Heart left ventricle (tissue), 16 donors: ENCODE measurements at places on chromosomes 7 and 10.
A peak's percentile ranks its signal among the peaks of the same experiment; 100 is the strongest.

DNA sequence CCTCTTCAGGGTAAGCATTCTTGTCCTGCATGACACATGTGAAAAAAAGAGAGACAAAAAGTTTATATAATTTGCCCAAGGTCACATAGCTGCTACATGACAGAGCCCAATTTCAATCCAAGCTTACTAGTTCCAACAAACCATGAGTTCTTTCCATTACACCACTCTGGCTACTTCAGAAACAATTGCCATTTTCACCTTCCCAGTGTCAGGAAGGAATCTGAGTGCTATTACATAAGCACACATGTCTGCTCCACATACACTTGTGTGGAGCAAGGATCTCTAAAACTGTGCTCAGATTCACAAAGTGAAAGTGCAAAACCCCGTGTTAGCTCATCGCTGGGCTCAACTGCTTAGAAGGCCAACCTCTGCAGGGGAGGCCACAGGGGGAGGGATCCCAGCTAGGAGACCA lies 356.2 kb upstream of the NFE2L3 start:
- DNase-seq, result no peak

DNA sequence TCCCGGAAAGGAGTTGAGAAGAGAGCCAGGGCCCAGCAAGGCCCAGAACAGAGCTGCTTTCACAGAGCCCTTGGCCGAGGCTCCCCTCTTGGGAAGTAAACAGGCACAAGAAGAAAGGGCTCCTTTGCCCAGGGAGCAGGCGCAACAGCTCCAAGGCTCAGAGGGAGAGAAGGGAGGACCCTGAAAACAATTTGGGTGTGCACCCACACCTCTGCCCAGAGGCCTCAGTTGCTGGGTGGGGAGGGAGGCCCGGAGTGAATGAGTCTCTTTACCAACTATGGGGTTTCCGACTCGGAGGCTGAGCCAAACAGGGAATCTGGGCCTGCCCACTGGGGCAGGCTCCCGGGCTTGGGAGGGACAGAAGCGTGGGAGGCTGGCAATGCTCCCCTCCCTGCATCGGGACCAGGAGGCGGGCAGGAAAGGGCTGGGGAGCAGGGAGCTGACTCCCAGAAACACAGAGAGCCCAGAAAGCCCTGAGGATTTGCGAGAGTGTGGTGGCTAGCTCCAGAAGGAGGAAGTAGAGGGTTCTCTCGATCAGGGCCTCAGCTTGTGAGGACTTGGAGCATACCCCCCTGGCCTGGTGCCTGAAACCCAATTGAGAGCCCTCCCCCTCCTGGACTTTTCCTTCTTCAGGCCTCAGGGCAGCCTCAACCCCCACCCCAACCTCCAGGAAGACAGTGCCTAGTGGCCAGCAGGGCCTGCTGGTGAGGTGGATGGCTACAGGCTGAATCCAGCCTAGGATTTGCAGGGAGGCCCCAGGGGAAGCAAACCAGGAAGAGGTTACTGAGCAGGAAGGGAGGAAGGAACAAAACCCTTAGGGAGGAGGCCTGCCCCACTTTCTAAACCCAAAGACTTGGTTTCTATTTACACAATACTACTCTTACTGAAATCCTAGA lies 6.2 kb downstream of the C10orf105 start:
- peak; percentile 88 for DNase-seq

DNA sequence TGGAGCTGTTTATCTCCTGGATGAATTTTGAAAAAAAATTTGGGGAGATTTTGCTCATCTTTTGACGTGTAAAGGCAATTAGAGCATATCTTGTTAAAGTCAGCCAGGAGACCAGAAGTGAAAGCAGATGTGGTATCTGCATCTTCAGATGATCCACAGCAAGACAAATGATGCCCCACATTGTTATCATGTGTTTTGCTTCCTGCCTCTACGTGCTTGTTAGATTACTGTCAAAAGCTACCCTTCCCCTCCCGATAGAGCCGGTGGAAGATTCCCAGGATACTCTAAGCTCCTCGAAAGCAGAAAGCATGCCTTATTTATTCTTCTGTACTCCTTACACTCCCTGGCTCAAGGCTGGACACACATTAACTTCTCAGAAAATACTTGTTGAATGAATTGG lies 12.9 kb downstream of the COL17A1 start:
- no peak for DNase-seq

DNA sequence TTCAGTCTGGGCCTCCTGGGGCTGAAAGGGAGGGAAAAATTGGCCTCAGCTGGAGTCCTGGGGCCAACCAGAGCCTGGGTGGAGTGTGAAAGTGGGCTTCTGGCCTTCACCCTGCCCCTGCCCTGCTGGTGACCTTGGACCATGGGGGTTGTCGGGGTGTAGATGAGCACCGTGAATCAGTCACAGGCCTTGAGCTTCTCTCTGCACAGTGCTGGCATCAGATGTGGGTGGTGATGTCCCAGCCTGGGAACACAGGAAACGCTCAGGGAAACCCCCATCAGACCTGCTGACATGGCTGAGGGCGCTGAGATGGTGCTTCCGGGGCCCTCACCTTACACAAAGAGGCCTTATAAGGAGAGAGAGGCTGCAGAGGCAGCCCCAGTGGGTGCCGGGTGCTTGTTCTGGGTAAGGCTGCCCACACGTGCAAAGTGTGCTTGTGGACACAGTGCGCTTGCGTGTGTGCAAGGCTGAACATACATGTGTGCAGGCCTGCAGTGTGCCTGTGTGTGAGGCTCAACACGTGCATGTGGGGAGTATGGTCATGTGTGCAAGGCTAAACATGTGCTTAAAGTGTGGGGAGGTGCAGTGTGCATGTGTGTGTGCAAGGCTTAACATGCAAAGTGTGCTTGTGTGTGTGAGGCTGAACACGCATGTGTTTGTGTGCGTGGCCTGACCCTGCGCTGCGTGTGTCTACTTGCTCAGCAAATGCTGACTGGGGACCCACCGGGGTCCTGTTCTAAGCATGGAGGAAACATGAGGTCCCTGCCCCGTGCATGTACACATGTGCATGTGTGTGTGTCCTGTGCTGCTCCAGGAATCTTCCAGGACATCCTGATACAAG lies 6.5 kb downstream of the ARPC1B start:
- DNase-seq, result peak; percentile 71

GRCh38 chr7:111006691-111007090 lies 84.2 kb upstream of the LRRN3 start:
- DNase-seq, result no peak

- DNase-seq, result no peak
Observed at GRCh38 chr10:51564896-51565510, 134.4 kb downstream of the CSTF2T start.

- DNase-seq, result no peak
Observed at GRCh38 chr10:2929480-2930258, 137.7 kb upstream of the PFKP start.

DNA sequence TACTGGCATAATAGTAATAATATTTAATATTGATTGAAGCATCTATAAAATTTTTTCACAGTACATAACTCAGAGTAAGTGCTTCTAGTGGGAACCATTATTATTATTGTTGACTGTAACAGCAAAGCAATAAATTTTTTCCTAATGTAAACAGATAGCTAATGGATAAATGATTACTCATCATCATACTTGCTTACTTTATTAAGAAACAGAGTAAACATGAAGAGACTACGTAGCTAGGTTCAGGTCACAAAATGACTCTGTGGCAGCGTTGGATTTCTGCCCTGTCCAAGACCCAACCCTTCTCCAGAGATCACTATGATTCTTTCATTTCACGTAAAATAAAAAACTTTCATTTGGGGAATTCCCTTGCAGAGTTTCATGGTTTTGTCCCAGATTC lies 8.3 kb upstream of the ABCB5 start:
- no peak for DNase-seq

GRCh38 chr10:122640921-122641320 lies 58.7 kb downstream of the C10orf120 start:
- DNase-seq, result no peak

DNA sequence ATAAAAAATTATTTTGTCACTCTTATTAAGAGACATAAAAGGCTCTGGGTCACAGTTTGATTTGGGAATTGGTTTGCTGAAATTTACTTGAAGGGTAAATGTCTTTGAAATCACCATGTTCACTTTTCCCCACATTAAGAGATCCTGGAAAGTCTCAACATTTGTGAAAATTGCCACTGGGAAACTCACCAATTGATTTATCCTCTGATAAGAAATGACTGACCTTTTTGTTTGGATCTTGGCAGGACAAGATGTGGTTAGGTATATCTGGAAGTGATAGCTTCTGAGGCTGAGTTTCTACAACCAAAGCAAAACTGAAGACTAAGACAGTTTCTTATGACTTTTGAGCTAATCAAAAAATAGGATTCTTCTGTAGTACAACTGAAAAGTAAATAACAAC lies 107.1 kb upstream of the TMEM106B start:
- DNase-seq, result no peak

DNA sequence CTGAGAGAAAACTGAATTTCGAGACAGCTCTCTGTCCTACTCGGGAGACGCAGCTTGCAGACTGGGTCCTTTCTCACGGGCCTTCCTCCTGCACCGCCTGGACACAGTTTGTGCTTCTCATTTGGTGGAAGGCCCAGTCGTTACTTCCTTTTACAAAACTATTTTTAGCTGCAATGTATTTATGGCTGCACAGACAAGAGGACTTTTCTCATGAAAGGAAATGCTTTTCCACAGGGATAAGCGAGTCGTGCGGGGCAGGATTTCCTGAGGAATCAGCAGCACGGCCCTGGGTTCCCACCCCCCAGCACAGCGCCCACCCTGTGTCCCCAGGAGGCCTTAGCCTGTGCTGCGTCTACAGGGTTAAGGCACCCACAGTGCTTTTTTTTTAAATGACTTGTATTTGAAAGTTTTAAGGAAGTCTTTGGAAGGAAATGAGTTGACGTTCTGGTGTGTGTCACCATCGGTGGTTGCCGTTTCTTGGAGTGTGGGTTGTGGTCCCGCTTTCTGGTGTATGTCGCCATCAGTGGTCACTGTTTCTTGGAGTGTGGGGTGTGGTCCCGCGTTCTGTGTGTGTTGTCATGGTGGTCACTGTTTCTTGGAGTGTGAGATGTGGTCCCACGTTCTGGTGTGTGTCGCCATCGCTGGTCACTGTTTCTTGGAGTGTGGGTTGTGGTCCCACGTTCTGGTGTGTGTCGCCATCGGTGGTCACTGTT lies 50.9 kb downstream of the INPP5A start:
- peak; percentile 64 for DNase-seq

- no peak for DNase-seq
Observed at GRCh38 chr10:12872577-12872976, 128.9 kb downstream of the CCDC3 start.

GRCh38 chr10:128922172-128922571 lies 544.9 kb upstream of the MGMT start:
- no peak for DNase-seq

DNA sequence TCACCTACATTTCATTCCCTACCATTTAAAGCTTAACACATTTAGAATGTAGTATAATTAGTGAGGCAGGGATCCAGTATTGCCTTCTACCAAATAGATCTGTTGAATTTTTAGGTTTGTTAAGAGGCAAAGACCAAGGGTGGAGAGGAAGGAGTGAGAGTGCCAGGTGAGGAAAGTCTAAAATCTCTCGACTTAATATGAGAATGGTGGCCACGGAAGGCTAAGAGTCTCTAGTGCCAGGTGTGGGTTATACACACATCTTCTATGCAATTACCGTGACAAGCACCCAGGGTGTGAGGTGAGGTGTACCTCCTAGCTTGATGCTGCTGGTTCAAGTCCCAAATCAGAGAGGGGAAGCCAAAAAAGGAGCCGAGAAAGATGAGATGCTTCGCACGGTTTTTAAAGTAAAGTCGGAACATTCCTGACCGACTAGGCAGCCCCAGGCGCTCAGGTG lies 439 bp downstream of the IQUB start:
- DNase-seq, result no peak

DNA sequence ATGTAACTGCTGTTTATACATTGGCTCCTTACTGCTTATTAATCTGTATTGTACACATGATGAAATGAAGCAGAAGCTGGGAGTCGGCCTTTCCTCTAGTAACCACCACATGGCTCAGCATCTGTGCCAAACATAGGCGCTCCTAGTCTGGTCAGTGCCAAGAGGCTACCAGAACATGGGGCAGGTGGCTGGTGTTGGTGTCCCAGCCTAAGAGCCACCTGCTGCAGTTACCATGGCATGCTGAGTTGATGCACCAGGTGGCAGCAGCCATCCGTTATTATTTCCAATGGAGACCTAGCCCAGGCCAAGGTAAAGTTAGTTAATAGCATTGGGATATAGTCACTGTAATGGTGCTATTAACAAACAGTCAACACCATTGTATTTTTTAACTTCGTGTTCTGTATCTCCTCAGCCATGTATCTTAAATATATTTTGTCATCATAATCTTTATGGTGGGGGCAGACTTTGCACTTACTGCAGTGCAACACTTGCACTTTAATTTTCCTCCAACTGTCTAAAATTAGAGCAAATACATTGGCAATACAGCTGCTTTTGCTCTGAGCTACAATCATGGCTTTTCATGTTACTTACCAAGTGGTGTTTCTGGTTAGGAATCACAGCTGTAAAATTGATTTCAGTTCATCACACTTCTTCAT lies 33.1 kb downstream of the HBP1 start:
- peak; percentile 71 for DNase-seq

DNA sequence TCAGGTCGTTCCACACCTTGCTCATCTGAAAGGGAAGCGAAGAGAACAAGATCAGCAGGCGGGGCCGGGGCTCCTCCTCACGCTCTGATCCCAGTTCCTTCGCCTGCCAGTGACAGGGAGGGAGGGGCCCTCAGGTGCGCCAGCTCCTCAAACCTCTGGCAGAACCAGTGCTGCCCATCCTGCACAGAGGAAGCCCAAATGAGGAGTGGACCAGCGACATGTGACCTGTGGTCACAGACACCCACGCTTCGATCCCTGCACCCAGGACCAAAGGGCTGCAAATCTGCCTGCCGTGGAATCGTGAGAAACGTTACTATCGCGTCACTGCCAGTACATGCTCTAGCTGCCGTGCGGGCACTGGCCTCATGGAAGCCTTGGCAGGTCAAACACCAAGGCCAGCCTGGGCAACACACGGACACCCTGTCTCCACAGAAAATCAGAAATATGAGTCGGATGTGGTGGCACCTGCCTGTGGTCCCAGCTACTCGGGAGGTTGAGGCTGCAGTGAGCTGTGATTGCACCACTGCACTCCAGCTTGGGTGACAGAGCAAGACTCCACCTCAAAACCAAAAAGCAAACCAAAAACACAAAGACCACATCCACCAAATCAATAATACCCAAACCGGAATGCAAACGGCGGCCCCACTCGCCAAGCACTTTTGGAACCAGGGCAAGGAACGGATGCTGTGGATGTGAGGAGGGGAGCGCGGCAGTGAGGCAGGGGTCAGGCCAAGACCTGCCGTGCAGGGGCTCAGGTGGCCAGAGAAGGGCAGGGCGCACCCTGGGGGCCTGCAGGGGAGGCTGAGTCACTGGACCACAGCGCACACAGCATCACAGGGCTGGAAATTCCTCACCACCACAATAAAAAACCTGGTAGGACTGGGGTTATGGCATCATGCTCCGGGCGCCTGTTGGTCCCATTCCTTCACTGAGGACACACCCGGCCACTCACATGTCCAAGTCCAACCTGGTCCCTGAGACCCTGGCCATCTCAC lies 13.4 kb downstream of the NUDT1 start:
- no peak for DNase-seq
